Cortex of kidney (tissue), 1 donor: ENCODE measurements at places on chromosomes 5 and 9.

- DNase-seq: no peak
These were observed 73.6 kb downstream of the RGMB start for GRCh38 chr5:98847054-98847453.

DNA sequence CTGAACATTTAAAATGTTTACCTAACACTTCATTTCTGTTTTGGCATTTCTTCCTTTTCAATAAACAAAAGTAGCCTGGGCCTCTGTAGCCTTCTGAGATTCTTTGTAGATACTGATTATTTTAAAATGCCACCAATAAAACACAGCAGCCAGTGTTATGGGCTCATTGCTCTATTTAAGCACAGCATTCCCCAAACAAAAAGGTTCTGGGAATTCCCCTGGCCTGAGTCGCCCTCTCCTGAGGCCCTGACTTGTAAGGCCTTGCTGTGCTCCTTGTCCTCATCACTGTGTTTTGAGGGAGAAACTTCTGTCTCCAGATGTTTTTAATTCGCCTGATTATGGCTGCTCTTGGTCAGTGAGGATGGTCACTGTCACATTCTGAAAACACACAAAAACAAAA is 33.0 kb upstream of the CTXN3 start:
- no peak for DNase-seq

DNA sequence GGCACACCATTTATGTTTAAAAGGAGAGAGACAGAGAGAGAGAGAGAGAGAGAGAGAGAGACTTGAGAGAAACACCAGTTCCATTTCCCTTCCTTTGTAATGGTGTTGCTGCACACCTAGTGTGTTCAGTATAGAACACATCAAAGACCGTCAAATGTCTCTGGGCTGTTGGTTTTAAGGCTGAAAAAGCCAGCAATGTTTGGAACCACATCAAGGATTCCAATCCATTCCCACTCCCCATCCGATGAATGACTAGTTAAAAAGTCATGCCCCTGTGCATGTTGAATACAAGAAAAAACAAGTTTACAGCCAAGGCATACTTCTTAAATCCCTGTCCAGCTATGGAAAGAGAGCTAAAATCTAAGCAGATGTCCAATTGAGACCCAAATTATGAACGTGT is 83.0 kb upstream of the IFNE start:
- DNase-seq: no peak

DNA sequence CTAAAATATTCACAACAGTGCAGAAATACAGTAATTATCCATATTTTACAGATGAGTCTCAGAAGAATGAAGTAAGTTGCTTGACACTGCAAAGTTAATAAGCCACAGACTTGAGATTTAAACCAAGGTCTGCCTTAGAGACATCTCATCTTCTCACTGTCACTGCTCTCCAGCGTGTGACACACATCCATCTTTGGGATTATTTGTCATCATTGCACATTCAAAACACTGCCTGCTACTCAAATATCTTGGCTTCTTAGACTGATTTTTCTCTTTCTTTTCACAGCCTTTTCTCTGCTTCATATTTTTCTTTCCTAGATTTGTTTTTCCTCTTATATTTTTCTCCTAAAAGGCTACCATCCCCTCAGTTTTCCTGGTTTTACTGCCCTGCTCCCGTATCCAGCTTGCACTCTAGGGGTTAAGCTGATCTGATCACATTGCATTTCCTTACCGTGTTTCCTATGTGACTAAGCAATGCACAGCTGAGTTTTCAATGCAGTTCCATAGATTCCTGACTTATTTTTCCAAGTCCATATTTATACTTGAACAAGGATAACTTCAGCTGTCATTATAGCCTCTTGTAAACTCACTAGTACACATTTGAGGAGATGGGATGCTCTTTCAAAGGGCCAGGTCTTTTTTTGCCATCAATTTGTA is 353.0 kb downstream of the PLK2 start:
- no peak for DNase-seq

DNA sequence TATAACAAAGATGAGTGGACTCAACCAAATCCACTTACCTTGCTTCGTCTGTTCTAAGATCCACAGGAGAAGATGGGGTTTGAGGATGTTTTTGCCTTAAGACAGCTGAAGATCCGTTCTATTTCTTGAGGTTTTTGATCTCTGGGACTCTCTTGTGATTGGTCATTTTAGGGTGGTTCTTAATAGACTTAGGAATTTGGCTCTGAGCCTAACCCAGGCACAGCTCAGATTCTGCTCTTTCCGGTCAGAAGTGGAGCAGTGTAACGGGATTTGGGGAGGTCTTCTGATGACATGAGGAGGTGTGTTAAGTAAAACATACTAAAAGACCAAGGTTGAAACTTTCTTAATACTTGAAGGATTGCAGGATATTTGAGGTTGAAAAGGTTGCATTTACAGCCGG is 166.9 kb downstream of the DMRT2 start:
- no peak for DNase-seq

DNA sequence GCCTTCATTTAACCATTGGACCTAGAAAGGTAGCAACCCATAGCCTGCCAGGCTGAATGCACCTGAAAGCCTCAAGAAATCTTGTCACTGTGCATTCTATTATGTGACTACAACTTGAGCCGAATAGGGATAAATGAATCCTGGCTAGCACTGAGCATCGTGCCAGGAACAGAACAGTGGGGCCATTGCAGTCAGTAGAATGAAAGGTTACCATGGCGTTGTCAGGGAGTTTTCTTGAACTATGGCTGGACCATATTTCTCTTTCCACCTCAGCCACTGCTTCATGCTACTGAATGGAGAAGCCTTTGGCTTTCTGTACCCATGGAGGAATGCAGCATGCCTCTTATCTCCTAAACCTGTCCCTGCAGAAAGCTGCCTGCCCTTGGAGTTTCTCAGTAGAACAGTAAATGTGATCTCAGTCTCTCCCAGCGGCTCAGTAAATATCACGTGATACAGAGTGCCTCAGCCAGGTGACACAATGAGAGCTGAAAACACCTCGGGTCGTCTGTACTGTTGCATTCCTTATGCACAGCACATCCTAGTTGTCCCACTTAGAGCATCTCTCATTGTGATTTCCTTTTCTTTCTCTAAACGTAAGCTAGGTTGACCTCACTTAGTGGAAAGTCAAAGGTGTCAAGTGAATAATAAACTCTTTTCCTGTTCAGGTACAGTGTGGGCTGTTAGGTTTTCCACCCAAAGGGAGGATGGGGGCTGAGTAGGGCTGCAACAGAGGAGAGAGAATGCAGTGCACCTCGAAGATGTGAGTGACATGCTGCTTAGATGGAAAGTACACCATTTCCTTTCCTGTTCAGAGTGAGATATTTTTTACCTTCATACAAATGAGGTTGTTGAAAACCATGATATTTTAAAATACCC is 115.3 kb downstream of the MACIR start:
- DNase-seq: no peak

- DNase-seq: no peak
These were observed 30.5 kb upstream of the MSH3 start for GRCh38 chr5:80623999-80624398.

DNA sequence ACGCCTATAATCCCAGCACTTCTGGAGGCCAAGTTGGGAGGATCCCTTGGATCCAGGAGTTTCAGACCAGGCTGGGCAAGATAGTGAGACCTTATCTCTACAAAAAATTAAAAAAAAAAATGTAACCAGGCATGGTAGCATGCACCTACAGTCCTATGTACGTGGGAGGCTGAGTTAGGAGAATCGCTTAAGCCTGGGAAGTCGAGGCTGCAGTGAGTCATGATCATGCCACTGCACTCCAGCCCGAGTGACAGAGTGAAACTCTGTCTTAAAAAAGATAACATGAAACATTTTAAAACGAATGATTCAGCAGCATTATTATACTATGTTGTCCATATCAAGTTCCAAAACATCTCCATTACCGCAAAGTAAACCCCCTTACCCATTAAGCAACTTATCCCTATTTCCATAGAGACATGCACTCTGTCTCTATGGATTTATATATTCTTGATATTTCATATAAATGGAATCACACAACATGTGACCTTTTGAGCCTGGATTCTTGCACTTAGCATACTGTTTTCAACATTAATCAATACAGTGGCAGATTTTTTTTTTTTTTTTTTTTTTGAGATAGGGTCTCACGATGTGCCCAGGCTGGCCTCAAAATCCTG is 56.9 kb upstream of the MTMR12 start:
- DNase-seq: no peak

DNA sequence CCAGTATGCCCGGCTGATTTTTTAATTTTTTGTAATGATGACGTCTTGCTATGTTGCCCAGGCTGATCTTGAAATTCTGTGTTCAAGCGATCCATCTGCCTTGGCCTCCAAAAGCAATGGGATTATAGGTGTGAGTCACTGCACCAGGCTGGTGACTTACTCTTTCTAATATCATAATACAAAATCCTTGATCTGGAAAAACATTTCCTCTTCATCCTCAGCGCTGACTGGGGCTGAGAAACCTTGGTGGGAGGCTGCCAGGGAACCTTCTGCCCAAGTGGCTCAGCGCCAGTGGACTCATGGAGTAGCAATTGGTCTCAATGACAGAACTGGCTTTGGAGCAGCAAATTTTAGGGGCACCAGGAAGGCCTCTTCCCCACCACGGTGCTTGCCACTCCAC is 17.5 kb upstream of the SEMA4D start:
- DNase-seq: no peak

DNA sequence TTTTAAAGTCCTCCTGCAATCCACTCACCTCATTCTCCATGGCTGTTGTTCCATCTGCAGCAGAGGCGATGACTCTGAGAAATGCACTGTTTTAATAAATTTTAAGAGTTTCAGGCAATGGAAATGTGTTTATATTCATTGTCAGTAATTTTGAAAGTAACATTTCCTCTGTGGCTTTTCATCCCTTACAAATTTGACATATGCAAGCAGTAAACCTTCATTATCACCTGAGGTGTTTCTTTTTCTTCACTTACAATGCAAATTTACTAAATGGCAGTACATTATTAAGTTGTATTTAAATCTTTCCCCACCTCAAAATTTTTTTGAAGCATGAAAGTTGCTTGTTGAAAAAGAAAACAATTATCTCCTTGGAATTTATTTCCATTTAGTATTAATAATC is 136.9 kb downstream of the DIRAS2 start:
- no peak for DNase-seq

- DNase-seq: no peak
These were observed 391.5 kb downstream of the CCDC171 start for GRCh38 chr9:15944341-15944740.

GRCh38 chr9:135689011-135689410 is 10.3 kb downstream of the SOHLH1 start:
- DNase-seq: no peak

GRCh38 chr5:86175224-86175623 is 442.5 kb upstream of the COX7C start:
- no peak for DNase-seq

DNA sequence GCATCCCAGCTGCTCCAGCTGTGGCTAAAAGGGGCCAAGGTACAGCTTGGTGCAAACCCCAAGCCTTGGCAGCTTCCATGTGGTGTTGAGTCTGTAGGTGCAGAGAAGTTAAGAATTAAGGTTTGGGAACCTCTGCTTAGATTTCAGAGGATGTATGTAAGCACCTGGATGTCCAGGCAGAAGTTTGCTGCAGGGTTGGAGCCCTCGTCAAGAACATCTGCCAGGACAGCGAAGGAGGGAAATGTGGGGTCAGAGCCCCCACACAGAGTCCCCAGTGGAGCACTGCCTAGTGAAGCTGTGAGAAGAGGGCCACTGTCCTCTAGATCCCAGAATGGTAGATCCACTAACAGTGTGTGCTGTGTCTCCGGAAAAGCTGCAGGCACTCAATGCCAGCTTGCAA is 236.2 kb upstream of the ADRA1B start:
- DNase-seq: no peak

- DNase-seq: no peak
These were observed 24.4 kb upstream of the RNF38 start for GRCh38 chr9:36424289-36425055.

DNA sequence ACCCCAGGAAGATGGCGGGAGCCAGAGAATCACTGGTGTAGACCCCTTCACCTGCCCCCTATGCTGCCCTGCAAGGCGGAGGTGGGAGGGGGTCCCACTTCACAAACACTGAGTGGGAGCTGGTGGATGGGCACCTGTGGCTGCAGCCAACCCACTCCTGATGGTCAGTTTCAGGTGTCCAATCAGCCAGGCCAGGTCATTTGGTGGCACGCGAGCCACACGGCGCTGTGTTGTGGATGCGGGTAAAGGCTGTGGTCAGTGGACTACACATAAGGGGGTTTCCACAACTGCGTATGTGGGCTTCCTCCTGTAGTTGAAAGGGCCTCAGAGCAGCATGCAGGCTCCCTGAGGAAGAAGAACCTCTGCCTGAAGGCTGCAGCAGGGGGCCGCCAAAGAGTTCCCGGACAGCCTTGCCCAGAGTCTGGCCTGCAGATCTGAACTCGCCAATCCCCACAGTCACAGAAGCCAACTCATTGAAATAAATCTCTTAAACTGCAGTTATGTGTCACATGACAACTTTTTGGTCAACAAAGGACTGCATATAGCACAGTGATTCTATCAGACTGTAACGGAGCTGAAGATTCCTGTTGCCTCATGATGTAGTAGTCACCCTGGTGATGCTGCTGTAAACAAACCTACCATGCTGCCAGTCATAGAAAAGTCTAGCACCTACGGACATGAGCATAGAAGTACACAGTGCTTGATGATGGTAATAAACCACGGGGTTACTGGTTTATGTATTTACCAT is 284.7 kb upstream of the IRX2 start:
- DNase-seq: no peak

DNA sequence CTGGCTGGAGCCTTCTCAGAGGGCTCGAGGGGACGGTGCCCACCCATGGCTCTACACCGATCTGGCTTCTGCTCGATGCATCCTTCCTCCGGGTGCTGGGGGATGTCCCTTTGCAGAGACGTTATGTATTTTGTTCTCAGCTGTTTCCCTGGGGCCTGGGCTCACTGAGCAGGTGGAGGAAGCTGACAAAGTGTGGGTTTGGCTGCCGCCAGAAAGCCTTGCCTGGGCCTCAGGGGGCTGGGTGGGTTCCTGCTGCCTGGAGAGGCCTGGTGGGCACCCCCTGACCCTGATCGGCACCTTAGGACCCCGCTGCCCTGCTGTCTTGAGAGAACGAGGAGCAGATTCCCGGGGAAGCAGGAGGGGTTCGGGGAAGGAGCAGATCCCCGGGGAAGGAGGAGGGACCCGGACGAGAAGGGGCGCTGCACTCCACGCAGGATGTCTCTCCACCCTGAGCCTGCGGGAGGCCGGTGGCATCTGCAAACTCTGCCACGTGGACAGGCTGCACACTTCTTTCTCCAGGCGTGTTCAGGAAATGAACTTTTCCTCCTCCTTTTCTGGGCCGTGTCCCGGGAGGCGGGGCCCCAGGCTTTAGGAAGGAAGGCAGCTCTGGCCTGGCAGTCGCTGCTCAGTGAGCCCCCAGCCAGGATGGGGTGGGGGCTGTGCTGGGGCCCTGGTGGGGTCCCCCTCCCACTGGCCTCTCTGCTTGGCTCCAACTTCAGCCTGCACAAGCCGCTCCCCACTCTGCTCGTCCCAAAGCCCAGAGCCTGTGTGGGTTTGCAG is 148.9 kb downstream of the RXRA start:
- no peak for DNase-seq

DNA sequence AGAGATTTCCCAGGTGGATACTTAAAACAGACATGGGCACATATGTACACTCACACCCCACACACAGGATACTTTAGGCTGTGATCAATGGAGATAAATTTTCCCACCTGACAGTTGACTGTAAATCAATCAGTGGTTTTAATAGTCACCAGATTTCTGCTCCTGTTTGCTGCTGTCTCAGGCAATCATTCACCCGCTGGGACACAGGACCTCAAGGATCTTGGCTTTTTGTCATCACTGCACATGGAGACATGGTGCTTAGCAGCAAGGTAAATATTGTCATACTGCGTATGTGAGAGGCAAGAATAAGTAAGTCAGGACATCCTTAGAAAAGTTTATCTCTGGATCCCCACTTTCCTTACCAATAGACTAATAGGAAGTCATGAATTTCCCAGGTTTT is 60.8 kb upstream of the KLF9 start:
- DNase-seq: no peak

GRCh38 chr5:124909734-124910133 is 163.3 kb upstream of the ZNF608 start:
- DNase-seq: no peak
